ENCODE measurements at places on chromosomes 6 and 20.
A peak's percentile ranks its signal among the peaks of the same experiment; 100 is the strongest.

DNA sequence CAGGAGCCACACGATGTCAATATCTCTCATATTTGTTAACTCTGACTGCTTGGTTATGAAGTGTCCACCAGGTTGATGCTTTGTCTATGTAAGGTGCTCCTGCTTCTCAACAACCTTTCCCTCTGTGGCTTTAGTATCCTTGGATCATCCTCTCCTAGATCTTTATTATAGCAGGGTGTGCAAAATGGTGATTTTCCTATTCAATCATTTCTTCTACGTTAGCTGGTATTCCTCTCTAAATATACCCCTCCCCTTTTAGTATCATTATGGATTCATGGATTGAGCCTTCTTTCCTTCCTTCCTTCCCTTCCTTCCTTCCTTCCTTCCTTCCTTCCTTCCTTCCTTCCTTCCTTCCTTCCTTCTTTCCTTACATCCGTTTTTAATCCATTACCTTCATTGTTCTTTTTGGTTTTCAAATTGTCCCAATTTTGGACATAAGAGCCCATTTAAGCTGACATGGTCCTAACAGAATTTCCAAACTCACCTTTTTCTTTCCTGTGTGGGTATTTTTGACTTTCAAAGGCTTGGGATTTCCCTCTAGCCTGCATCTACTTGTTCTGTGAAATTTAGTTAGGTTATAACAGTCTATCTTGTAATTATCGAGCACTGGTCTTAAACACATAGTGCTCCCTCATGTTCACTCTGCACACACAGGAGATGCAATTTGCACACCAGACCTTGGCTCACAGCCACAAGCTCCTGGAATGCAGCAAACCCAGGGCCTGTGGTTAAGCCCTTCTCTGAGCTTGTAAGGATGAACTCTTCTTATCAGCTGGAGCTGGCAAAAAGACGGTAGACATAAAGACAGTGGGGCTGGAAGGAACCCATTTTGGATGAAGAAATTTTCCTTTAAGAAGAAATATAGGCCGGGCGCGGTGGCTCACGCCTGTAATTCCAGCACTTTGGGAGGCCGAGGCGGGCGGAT, 109.9 kb downstream of the SLC24A3 start:
- no peak for DNase-seq

DNA sequence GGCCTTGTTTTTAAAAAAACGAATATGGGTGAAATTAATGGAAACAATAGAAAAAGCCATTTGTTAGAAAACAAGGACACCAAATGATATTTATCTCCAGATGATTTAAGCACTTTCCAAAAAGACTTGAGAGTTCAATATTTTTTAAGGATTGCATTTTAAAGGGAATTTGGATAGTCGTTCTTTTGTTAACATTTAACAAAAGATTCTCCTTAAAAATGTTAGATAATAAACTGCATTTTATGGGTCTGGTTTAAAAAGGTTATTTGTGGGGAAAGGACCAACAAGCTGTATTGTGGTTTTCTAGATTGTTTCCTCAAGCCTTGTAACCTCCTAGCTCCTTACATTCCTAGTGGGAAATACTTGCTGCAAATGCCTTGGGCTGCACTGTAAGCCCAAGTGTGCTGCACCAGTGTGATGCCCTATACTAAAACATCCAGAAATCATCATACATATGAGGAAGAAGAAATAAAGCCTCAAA, 1.5 kb upstream of the PHIP start:
- peak; percentile 17 for DNase-seq

DNA sequence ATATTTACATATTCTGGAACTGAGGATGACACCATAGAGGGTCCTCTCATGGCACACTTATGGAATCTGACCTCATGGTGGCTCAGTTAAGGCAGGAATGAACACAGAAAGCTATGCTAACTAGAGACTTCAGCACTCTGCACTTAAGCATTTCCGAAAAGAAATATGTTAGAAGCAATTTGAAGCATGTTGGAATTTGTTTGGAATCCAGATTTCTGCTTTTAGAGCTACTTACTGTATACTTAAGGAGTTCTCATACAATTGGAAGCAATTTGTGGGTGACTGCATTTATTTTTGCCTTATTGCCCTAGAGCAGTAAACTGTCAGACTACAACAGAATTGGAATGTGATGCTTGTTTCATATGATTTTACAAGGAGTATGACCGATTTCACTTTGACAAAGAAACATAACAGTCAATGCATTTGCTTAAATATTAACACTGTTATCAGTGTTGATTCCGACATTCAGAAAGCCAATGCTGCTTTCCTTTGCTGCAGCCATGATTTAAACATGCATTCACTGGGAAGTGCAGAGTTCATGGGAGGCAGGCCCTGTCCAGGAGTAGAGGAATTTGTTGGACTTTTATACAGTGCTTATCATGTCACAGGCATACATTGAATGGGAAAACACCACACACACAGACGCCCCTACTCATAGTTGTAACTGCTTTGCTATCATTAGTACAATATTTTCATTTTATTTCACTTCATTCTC, 244.4 kb downstream of the SAMD5 start:
- no peak for DNase-seq

GRCh38 chr6:144935661-144936060, 650.5 kb downstream of the UTRN start:
- DNase-seq: no peak

- DNase-seq: no peak
These were observed 731.0 kb downstream of the EPHA7 start for GRCh38 chr6:92688342-92688741.

DNA sequence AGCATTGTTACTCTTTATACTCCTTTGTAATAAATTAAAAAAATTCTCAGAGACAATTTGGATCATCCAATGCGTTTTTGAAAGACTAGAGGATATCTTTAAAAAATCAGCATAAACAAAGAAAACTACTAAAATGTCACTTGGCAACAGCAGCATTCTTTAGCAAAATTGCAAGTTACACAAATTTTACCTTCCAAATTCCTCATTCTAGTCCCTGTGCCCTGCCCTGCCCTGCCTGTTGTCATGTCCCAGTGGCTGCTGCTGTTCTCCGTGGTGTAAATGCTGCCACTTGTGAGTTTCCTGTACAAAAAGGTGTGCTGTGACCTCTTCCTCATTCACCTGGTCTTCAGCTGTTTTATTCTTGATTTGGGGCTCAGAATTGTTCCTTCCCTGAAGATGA, 83.2 kb downstream of the CDC5L start:
- DNase-seq: no peak

DNA sequence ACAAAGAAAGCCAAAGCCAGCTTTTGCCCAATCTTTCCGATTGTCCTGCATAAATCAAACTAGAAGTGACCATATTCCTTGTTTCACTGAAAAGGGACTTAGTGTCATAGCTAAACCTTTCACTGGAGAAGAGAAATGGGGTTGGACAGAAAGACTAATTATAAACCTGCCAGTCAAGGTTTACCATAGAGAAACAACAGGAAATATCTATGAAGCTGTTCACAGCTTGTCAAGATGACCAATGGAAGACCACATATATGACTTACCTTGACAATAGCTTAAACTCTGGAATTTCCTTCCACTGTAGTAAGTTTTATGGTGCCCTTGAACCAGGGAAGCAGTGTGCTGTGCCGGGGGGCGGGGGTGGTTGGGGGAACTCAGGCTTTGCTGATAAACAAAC, 107.7 kb upstream of the PHACTR1 start:
- DNase-seq: no peak

DNA sequence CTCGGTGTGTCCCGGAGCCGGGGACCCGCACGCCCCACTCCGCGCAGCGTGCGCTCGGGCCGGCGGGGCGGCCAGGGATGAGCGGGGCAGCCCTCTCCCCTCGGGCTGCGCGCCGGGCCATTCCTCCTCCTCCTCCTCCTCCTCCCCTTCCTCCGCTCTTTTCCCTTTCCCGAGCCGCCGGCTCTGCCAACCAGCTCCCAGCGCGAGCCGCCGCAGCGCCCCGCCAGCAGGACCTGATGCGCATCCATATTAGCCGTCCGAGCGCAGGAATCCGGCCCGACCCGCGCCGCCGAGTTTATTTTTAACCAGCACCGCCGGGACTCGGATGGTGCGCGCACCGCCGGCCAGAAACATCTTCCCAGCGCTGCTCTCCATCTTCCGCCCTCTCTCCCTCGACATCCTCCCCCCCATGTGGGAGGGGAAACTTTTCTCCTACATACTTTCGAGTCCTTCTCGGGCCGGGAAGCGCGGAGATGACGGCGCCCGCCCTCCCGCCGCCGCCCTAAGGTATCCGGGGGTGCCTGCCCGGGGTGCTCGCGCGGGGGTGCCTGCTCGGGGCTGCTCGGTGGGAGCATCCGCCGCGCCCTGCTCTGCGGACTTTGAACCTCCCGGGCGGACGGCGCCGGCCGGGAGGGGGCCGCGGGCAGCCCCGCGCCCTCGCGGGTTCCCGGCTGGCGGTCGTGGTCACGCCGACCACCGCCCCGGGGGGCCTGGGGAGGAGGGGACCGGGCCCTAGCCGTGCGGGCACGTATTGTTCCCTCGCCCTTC, 619 bp downstream of the RREB1 start:
- DNase-seq: peak; percentile 64

DNA sequence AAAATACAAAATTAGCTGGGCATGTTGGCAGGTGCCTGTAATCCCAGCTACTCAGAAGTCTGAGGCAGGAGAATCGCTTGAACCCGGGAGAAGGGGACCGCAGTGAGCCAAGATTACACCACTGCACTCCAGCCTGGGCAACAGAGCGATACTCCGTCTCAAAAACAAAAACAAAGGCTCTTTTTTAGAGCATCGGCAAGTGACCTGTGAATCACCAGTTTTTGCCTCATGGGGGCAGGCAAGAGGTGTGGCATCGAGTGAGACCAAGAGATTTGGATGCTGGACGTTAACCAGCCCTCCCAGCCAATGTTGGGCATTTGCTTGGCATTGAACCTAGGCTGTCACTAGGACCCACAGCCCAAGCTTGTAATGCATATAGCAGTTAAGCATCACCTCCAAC, 14.6 kb upstream of the CDK5RAP1 start:
- DNase-seq: peak; percentile 35

DNA sequence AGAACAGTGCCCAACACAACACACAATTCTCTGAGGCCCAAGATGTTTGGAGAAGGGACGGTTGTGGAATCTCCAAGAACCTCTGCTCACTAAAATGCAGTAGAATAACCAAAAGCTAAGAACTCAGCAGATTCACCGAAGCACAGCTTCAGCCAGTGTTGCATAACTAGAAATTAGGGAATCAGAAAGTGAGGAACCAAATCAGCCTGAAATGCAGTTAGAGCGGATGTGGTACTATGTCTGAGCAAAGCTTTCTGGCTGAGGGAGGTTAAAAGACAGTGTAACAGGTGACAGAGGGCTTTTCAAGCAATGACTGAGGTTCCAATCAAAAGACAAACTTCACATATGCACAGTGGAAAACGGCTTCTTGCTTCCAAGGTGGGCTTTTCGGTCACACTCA, 197.9 kb upstream of the KCNK16 start:
- peak; percentile 86 for DNase-seq

- no peak for DNase-seq
These were observed 781.0 kb downstream of the EYS start for GRCh38 chr6:64926051-64926450.

DNA sequence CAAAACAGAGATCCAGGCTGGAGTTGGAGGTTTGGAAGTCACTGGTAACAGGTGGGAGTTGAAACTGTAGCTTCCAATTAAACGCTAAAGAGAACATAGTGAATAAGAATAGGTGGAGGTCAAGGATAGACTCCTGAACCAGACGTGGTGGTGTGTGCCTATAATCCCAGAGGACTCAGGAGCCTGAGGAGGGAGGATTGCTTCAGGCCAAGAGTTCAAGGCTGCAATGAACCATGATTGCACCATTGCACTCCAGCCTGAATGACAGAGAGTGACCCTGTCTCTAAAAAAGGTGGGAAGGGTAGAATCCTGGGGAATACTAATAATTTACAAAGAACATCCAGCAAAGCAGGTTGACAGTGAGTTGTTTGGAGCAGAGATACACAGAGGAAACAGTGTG, 13.6 kb downstream of the NRSN1 start:
- DNase-seq: no peak

GRCh38 chr6:12748411-12748810, 31.8 kb downstream of the PHACTR1 start:
- no peak for DNase-seq

- DNase-seq: no peak
These were observed 20.4 kb upstream of the FUCA2 start for GRCh38 chr6:143531720-143532499.

DNA sequence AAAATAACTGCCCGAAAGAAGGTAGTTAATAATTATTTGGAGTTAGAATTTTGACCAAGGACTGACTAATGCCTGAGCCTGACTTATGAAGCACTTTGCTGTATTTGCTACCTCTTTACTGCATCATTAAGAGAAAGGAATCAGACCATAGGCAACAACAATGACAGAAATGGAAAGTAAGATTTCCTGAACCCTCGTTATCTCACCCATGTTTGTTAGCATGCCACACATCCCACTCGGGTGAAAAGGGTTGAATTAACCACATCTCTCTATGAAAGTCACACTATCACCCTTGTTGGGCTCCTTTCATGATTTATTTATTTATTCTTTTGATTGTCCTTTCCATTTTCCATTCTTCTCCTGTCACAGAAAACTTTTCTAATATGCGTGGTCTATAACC, 59.6 kb downstream of the OLIG3 start:
- DNase-seq: no peak

- no peak for DNase-seq
These were observed 113.3 kb downstream of the ZFP64 start for GRCh38 chr20:52078289-52078688.

GRCh38 chr20:24782301-24782700, 166.8 kb upstream of the CST7 start:
- DNase-seq: peak; percentile 80
